ENCODE measurements at places on chromosomes 13 and 19.

GRCh38 chr13:111241862-111242261 is 78.6 kb upstream of the TEX29 start:
- no peak for DNase-seq

- no peak for DNase-seq
Observed at GRCh38 chr13:112916296-112916695, 52.7 kb upstream of the MCF2L start.

DNA sequence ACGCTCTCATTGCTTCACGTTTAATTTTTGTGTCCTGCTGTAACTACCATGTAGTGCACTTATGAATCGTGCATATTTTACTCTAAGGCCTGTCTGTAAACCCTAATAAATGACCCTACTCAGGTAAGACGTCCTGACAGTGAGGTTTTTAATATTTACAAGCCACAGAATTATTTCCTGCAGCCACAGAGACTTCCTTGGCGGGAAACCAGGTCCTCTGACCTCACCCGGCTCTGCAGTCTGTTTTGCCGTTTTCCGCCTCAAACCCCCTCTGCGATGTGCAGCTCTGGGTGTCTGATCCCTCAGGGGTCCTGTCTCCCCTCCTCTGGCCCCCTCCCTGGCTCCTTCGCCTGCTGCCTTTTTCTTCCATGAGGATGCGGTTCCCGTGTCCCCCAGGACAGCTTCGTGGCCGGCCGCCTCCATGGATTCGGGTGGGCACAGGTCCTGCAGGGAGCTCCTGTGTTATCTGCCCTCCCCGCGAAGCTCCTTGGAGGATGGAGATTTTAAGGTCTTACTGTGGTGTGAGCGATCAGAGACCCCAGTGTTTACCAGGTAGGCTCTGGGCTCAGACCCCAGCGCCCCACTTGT is 66.3 kb downstream of the MCF2L start:
- DNase-seq = no peak

- DNase-seq = peak; percentile 62
Observed at GRCh38 chr19:32691952-32692726, 518 bp downstream of the NUDT19 start.

DNA sequence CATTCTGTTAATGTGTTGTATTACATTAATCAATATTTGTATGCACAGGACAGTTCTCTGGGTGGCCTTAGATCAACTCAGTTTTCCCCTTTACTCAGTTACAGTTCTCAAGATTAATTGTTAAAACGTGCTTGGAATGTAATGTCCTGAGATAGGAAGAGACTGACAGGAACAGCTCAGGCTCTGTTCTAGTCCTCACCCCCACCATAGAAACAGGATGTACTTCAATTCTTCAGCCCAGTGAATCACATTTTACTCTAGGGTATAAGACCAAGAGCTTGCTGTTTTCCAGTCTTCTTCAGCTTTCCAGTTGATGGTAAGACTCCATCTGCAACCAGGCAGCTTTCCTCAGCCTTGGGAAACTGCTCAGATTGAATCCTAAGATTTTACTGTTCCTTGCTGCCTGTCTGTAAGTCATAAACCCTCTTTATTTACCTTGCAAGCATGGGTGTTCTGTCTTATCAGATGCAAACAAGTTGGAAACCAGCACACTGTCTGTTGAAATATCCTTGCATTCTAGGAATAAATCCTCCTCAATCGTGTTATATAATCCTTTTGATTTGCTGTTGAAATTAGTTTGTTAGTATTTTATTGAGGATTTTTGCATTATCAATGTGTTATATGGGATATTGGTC is 836.9 kb upstream of the PCDH9 start:
- no peak for DNase-seq

- DNase-seq = no peak
Observed at GRCh38 chr19:12751635-12752034, at the start of gene BEST2. Gene BEST2 (plus strand): TSS chr19:12751791. CDS start chr19:12752593, 802 bp downstream.

DNA sequence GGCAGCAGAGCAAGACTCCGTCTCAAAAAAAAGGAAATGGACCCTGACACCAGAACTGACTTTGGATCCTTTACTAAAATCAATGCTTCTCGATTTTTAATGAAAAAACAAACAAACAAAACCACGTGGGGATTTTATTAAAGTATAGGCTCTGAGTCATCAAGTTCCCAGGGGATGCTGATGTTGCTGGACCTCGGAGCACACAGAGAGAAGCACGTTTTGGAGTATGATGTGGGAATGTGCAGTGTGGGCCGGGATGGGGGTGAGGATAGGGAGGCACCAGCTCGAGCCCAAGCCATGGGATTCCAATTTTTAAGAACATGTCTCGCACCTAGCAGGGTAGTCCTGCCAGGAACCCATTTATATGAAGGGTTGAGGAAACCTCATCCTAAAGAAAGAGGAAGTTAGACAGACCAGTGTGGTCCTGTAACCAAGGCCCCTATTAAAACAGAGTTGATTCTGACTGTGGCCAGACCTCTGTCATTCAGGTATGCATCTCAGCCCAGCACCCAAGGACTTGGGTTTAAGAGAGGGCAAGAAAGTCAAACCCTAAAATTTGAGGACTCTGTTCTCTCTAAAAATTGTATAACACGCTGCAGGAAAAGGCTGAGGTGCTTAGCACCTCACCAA is 6.4 kb downstream of the FLT1 start:
- no peak for DNase-seq

DNA sequence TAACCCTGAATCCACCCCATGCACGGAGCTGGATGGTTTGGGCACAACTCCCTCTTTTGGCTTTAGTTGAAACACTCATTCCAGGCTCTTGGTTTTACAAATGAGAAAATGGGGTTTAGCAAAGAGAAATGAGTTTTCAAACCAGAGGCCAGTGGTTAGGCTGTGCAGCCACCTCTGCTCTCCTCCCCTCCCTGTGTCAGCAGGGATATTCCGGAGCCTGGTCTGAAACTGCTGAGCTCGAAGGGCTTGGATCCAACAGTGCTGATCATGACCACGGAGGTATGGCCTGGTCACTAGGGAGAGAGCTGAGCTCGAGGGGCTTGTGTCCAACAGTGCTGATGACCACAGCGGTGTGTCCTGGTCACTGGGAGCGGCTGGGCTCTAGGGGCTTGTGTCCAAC is 41.5 kb downstream of the ZNF787 start:
- no peak for DNase-seq

Measured in astrocyte of the spinal cord (primary cell).